DMS53 (cell line): ENCODE measurements at places on chromosomes 16 and 17.

- no peak for DNase-seq
These were observed 5.0 kb downstream of the RCVRN start for GRCh38 chr17:9900044-9900594.

GRCh38 chr16:72787514-72788268, 260.2 kb downstream of the ZFHX3 start:
- DNase-seq: no peak

DNA sequence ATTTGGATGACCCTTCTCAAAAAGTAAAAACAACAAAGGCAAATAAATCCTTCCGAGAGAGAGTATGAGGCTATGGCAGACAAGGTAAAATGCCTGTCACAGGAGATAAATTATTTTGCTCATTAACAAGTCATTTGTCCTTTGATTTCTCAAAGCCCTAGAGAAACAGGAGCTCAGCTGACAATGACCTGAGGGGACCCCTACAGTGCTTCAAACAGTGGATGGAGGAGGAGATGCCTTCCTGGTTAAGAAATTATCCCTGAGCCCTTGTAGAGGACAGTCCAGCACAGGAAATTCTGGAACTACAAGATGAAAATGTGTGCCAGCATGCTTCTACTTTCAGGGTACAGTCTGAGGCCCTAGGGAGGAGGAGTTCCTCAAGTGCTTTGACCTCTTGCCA, 24.0 kb upstream of the RHBDL3 start:
- no peak for DNase-seq

- no peak for DNase-seq
These were observed 23.3 kb upstream of the CACNG4 start for GRCh38 chr17:66941249-66941648.

- DNase-seq: peak; percentile 88
These were observed at the start of the genes GPS1 and RFNG for GRCh38 chr17:82051776-82052637. TSS of gene GPS1 (plus strand) at chr17:82051898. CDS start at chr17:82051932, 34 bp downstream. TSS of gene RFNG (minus strand) at chr17:82051811. CDS start at chr17:82051766, 45 bp downstream.

DNA sequence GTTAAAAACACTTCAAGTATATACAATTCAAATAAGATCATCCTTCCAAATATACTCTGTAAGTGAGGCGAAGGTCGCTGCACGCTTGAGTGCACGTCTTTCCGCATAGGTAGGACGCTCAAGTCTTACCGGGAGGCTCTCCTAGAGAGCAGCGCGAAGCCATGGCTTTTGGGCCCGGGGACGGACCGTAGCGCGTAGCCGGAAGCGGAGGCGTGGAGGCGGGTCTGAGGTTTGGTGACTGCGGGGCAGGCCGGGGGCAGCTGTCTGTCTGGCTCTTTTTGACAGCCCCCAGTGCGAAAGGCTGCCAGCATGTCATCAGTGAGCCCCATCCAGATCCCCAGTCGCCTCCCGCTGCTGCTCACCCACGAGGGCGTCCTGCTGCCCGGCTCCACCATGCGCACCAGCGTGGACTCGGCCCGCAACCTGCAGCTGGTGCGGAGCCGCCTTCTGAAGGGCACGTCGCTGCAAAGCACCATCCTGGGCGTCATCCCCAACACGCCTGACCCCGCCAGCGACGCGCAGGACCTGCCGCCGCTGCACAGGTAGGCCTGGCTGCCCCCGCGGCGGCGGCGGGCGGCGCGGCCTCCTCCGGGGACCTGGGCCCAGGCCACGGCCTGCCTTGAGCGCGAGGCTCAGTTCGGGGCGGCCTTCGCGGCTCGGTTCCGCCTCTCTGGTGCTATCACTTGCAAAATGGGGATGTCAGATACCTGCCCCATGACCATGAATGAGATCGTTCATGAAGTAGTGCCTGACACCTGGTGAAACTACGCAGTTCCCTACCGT, at the start of gene LONP2:
LONP2 (plus strand) TSS at position 221 of the 783 bp plus-strand sequence; CDS start at position 310, 89 bp downstream.
- DNase-seq: peak; percentile 97

- peak; percentile 62 for DNase-seq
These were observed 88.0 kb downstream of the CACNG1 start for GRCh38 chr17:67132366-67132765.

DNA sequence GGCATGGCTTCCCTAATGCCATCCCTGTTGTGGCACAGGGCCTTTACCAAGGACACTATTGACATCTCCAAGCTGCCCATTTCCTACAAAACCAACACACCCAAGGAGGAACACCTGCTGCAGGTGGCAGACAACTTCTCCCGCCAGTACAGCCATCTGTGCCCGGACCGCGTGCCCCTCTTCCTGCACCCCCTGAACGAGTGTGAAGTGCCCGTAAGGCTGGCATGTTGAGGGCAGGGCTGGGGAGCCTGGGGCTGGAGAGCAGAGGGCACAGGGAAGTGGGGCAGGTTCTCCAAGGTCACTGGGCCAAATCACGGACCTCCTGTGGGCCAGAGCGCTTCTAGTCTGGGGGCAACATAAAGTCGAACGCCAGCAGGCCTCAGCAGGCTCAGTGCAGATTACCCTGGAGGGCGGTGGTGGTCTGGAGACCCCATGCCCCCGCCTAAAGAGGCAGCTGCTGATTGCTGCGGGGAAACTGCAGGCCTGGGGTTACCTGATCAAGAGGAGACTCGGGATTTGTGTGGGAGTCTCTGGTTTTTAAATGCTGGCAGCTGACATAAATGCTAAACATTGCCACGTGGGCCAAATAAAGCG, 4.3 kb downstream of the DRC7 start:
- no peak for DNase-seq

DNA sequence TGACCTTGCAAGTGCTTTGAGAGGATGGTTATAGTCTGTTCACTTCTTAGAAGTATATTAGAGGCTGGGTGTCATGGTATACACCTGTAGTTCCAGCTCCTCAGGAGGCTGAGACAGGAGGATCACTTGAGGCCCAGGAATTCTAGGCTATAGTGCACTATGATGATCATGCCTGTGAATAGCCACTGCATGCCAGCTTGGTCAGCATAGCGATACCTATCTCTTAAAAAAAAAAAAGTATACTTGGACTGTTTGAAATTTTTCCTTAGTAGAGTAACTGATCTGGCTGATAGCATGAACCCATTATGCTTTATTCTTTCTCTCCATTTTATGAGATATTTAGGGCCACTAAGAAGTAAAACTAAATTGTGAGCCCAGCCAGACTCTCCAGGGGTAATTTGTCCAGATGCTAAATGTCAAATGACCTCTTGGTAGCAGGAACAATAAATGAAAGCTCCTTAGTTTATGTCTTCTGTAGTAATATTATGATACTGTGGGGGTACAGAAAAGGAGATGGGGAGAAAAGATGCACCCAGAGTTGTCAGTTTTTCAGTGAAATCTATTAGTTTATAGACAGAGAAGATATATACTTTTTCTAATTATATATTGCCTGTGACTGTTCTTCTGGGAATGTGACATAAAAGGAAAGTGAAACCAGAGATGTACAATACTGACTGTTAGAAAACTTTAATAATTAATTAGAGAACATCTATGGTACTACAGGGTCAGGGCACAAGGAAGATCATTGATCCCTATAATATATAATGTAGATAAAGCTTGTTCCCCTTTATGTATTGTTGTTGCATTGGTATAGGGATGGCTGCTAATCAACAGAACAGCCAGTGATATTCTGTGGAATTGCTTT, 335.3 kb upstream of the TBX2 start:
- DNase-seq: no peak

GRCh38 chr16:31148281-31148728, 1.6 kb downstream of the PRSS36 start:
- peak; percentile 61 for DNase-seq

DNA sequence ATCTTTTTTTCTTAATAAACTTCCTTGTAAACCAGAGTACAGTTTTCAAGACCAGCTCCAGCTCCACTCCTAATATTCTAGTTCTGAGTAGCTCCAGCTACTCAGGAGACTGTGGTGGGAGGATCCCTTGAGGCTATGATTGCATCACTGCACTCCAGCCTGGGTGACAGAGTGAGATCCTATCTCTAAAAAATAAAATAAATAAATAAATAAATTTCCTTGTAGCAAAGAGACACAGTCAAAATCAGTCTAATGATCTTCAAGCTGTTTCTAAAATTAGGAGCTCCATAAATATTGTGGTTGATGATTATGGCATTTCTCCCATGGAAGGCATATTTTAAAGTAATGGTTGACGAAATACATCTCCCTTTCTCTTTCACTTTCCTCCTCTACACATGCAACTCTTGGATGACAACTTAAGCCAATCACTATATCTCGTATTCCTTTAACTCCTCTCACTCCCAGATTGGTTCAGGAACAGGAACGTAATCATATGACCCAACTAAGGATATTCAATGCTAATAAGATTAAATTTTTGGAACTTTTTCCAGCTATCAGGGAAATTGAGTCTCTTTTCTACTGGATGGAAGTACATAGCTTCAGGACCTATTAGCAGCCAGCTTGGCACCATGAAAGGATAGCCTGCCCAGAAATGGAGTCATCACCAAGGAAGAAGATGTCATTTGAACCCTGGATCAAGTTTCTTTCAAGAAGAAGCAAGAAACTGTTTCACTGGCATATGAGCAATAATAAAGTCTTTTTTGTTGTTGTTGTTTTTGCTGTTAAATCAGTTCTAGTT, 42.1 kb upstream of the TAOK1 start:
- no peak for DNase-seq

GRCh38 chr17:29179232-29180033, 765 bp downstream of the MYO18A start:
- peak; percentile 77 for DNase-seq

DNA sequence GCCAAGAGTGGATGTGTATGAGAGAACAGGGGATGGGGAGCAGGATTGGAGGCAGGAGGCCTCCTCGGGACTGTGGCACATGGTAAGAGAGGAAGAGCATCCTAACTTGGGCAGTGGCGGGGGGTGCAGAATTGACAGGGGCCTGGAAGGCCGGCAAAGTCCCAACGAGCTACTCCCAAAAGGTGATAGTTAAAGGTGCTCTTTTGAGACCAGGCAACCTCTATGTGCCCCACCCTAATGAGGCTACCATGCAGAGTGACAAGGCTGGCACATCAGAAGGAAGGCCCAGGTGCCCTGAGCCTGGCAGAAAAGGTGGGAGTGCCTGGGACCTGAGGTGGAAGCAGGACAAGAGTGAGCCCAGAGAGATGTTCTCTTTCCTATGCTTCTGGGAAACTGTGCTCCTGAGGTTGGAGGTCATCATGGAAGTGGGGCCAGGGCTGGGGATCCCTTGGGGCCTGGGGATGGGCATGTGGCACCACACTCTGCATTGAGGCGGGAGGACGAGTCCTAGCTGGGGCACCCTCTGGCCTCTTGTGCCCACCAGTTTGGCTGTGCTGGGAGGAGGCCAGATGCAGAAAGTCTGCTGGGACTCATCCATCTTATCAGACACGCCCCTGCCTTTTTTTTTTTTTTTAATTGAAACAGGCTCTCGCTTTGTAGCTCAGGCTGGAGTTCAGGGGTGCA, 5.9 kb downstream of the RAB11FIP4 start:
- no peak for DNase-seq

GRCh38 chr16:15031586-15031985, 24.3 kb downstream of the NTAN1 start:
- DNase-seq: no peak

DNA sequence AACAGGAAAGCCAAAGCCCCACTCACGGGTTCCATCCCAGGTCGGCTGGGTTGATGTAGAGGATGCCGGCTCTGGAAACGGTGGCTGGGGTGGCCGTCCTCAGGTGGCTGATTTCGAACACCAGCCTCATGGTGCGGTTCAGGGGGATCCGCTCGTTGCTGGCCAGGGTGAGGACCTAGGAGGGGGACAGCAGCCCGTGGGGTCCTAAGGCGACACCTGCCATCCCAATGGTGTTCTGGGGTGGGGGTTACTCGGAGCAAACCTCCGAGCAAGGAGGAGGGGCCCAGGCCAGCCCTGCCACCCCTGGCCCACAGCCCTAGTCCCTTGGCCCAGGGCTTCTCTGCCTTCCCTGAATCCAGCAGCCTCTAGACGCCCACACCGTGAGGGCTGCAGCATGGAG, 86.5 kb downstream of the DNAH17 start:
- DNase-seq: no peak
